Fibroblast of villous mesenchyme (primary cell): ENCODE measurements at places on chromosomes 1 and 21. TPM values are rescaled to one million over a fixed set of nuclear protein-coding genes. Genes with fewer than 3 reads are reported as not detected.

The UMODL1 gene
- under 0.01 TPM in 1 of 2 replicates, not detected in the other for total RNA-seq

The RGS16 gene
- total RNA-seq, result 0.32 and 1.3 TPM in 2 replicates

The SDHC gene
- 20.3 and 25.8 TPM in 2 replicates for total RNA-seq

The LIPI gene
- not detected in 2 replicates for total RNA-seq

The TRNP1 gene
- total RNA-seq, result 13.2 and 27.6 TPM in 2 replicates

The CCDC181 gene
- 0.86 and 0.97 TPM in 2 replicates for total RNA-seq

The FAAH gene
- 0.64 and 0.86 TPM in 2 replicates for total RNA-seq

The SPATA45 gene
- 0.43 TPM in 1 of 2 replicates, not detected in the other for total RNA-seq

The ADGRB2 gene
- total RNA-seq, result 11.3 and 14.2 TPM in 2 replicates

The CAMK2N1 gene
- 8.4 and 9.5 TPM in 2 replicates for total RNA-seq

The WLS gene
- total RNA-seq, result 66.1 and 83.8 TPM in 2 replicates

The IFNAR2 gene
- total RNA-seq, result 3.9 and 5.2 TPM in 2 replicates

The PPIAL4G gene
- not detected in 2 replicates for total RNA-seq

The ATPAF1 gene
- 43.8 and 66.1 TPM in 2 replicates for total RNA-seq

The MRPS14 gene
- 22.2 and 25.9 TPM in 2 replicates for total RNA-seq

The CCDC185 gene
- total RNA-seq, result not detected in 2 replicates

The CGN gene
- under 0.01 TPM in 1 of 2 replicates, not detected in the other for total RNA-seq

The CD46 gene
- total RNA-seq, result 107 and 153 TPM in 2 replicates
